Stimulated activated CD4-positive, alpha-beta T cell treated with anti-CD3 and anti-CD28 coated beads, Interleukin-1b, Interleukin-23, amount 100 ng/mL, for 1 hour (primary cell): ENCODE measurements at places on chromosomes 1 and 21.
A peak's percentile ranks its signal among the peaks of the same experiment; 100 is the strongest.

GRCh38 chr1:76867342-76868130 is at the start of gene ST6GALNAC5:
TSS of gene ST6GALNAC5 (plus strand) at chr1:76867480.
- DNase-seq: no peak

DNA sequence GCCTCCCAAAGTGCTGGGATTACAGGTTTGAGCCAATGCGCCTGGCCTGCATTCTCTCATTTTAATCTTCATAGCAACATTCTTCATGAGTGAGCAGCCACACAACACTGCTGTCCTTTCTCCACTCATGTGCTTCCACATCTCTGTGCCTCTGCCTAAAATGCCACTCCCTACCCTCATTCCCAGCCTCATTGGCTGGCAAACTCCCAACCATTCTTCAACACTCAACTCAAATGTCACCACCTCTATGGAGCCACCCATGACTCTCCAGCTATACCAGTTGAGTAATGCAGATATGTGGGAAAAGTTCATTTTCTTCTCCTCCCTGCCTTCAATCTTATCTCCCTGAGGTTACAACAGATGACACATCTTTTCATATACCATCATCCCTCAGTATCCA is 53.9 kb upstream of the ZC3H12A start:
- no peak for DNase-seq

DNA sequence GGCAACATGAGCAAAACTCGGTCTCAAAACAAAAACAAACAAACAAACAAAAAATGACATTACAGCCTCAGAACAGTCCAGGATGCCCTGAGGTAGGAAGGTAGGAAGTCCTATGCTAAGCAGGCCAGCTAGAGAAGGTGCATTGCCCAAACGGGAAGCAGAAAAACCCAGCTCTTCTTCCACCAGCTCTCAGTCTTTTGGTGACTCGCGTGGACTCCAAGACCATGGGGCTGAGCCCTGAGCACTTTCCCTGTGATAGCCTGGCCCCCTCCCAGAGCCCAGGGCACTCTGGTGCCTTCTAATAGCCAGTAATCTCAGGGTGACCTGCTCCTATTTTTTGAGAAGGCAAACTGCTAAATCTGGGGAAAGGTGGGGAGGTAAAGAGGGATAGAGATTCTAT is 16.1 kb downstream of the PHLDA3 start:
- no peak for DNase-seq

DNA sequence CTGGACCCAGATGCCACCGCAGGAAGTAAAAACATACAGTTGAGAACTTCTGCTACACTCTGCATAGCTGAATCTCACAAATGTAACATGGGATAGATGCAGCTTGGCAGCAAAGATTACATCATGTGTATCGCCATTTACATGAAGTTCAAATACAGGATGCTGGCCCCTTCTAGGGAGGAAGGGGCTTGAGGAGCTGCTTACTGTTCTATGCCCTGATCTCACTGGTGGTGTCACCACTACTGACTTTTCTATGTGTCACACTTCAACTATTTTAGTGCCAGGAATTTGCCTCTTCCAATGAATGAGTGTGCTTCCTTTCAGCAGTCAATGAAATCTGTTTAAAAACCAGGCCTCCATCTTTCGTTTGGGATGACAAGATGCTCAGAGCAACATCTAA is 31.1 kb downstream of the MRAP start:
- DNase-seq: no peak

- DNase-seq: peak; percentile 19
Observed at GRCh38 chr1:27598902-27599528, 4.9 kb downstream of the AHDC1 start.

DNA sequence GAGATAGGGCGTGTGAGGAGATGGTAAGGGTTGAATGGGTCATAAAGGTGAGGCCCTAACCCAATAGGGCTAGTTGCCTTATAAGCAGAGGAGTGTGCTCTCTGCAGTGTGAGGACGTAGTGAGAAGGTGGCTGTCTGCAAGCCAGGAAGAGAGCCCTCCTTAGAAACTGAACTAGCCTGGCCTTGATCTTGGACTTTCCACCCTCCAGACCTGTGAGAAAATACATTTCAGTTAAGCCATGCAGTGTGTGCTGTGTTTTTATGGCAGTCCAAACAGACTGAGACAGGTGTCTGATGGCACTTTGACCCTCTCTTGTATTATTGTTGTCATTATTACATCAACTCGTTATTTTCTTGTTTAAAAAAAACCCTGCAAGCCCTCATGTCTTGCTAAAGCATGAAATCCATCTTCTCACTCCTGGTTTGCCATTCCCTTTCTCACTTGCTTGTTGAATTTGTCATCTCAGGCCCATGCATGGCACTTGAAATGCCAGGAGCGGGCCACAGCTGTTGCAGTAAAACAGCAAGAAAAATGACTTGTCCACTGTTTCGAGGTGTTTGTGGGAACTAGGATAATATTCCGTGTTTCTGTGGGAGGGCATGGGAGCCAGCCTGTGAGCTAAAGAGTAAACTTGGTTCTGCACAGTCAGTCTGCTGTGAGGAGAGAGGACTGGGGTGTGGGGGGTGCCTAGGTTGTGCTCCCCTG is 78.6 kb downstream of the STUM start:
- DNase-seq: no peak

DNA sequence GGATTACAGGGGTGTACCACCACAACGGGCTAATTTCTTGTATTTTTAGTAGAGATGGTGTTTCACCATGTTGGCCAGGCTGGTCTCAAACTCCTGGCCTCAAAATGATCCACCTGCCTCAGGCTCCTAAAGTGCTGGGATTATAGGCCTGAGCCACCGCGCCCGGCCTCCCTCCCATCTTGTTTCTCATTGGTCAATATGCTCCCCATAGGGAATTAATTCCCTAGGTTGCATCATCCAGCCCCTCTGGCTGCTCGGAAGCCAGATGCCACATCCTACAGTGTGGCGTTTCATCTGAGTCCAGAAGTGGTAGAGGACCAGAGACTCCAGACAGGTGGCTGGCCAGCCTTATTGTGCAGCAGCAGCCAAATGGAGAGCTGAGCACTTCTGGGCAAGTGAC is 11.5 kb upstream of the VASH2 start:
- no peak for DNase-seq

- no peak for DNase-seq
Observed at GRCh38 chr1:34655206-34655874, 99.5 kb upstream of the GJB5 start.

DNA sequence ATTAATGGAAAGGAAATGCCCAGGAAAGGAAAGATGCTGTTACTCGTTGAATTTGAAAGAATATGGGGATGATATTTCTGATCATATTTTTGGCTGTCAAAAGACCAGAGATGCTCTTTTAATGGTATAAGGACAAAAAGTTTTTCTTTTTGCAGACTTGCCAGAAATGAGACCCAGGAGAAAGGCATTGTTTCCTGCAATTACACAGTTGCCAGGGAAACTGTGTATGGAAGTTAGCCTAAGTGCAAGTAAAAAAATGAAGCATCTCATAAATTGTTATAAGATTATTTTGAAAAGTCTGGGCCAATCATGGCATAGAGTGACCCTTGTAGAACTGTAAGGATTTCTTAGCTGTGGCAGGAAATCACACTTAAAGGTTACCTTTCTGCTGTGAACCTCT is 155.7 kb upstream of the BEND5 start:
- DNase-seq: no peak

DNA sequence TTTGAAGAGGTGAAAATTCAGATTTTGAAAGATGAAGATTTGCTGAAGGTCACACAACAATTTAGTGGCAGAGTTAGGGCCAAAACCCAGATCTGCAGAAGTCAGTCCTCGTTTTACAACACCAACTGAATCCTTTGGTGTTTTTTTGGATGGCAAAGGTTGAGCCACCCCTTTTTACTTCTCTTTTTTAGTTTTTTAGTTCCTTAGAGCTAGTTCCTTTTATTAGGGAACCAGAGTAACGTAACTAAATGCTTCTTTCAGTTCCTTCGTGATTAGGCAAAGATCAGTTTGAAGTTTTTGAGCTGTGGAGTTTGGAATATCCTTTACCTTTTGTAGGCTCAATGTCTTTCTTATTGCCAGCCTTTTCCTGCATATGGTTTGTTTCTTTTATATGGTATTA is 67.9 kb upstream of the ARID1A start:
- no peak for DNase-seq

DNA sequence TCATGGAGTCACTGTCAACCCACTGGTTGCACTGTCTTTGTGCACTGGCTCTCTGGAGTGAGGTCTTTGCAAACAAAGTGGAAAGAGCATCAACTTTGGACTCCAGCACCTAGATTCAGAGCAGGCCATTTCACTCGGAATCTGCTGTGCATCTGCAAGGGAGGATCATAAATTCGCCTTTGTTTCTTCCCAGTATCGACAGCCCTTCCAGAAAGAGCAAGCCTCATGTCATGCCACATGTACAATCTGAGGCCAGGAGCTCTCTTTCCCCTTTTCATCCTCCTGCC is 853 bp upstream of the PCSK9 start:
- no peak for DNase-seq

DNA sequence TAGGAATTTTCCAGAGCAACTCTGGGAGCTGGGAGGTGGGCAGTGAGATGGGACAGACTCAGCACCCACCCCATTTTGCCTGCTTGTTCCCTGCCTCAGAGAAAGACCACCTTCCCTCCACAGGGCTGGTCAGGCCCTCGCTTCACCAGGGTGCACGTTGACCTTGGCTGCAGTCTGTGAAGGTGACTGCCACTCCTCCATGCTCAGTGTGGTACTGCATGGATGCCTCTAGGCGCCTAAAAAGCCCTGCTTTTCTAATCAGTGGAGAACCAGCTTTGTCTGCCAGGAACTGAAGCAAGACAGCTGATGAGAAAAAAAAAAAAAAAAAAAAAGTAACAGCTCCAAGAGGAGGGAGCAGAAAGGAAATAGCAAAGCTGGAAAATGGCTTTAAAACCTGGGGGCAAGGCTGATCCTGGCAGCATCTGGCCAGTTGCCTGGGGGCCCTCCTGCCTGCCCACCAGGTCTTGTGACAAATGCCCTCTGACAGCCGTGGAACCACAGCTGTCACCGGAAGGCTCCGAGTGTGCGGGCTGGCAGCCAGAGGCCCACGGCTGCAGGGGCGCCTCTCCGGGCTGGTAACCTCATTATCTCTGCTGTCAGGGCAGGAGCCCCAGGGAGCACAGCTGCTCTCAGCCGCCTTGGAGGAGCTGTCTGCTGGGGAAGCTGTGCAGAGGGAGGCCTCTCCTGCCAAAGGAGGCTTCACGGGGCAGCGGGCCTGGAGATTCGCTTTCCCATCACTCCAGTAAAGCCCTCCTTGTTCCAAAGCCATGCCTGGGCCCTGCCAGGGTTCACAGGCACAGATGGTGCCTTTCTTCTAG is 13.7 kb downstream of the KIAA1614 start:
- no peak for DNase-seq

GRCh38 chr1:66168948-66169671 is 364.8 kb upstream of the SGIP1 start:
- DNase-seq: no peak

GRCh38 chr1:30887485-30888315 is 20.9 kb downstream of the SDC3 start:
- DNase-seq: no peak

DNA sequence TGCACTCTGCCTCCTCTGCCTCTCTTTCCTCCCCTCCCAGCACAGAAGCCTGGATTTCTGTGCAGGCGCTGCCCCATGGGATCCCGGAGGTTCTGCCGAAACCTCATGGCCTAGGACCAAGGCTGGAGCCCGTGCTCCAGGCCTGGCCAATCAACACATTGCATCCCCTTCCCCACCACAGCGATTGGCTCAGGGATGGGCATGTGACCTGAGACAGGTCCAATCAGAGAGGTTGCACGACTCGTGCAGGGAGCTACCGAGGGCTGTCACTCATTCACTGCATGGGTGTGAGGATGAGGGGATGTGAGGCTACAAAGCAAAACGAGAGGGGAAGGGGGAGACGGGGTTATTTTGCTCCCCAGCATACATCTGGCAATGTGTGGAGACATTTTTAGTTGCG is 3.3 kb upstream of the CELA2B start:
- DNase-seq: no peak

- DNase-seq: no peak
Observed at GRCh38 chr1:94855307-94855700, 35.1 kb downstream of the SLC44A3 start.

DNA sequence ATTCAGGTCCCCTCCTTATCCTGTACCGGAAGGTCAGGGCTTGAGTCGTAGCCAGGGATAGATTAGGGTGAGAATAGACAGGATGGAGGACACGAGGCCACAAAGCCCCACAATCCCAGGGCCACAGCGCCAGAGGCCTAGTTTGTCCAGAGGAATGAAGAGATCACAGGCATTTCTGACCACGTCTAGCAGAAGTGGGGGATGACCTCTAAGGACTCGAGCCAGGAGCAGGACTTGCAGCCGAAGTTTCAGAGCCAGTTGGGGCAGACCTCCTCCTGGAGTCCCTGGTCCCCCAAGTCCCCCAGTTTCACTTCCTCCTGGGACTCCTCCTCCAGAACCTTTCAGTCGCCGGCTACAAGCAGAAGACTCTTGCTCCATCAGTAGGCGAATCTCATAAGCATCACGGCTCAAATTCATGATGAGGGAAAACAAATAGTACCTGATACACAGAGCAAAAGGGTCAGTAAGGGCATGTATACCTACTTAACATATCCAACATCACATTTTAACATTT is 2.3 kb upstream of the ITGA10 start:
- DNase-seq: no peak

- no peak for DNase-seq
Observed at GRCh38 chr1:201850053-201850397, 21.1 kb downstream of the IPO9 start.

- no peak for DNase-seq
Observed at GRCh38 chr1:33470495-33471012, 1.9 kb upstream of the ZSCAN20 start.

GRCh38 chr21:26865857-26866256 is 20.6 kb upstream of the ADAMTS1 start:
- no peak for DNase-seq

DNA sequence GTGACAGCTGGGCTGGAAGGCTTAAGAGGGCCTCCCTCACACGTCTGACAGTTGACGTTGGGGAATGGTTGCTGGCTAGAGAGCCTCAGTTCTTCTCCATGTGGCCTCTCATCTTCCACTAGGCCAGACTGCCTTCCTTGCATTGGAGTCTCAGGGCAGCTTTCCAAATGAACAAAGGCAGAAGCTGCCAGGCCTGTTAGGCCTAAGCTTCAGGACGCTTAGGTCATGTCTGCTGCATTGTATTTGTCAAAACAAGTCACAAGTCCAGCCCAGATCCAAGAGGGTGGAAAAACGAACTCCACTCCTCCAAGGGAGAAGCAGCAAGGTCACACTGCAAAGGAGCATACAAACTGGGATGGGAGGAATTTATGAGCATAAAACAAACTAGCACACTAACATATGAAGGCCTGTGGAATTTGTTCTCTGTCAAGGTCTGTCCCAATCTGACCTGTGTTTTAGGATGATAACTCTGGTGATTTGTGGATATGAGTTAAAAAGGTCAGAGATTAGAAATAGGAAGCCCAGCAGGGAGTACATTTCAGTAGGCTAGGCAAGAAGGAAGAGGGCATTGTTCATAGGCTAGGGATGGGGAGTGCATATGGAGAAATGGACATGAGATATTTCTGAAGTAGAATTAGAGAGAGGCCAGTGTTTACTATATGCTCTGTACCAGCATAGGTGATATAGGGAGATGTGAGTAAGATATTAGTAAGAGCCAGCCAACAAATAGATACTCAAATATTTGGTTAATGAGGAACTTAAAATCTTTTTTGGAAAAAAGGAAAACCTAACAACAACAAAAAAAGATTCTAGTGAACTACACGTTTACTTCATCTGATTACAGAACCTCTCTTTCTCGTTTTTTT is 29.1 kb upstream of the CNN3 start:
- DNase-seq: no peak
